ENCODE measurements at places on chromosomes 11 and 22. TPM values are rescaled to one million over a fixed set of nuclear protein-coding genes. Genes with fewer than 3 reads are reported as not detected.

- peak; percentile 30 for DNase-seq
Observed at GRCh38 chr11:33642461-33643166, 58.0 kb downstream of the C11orf91 start.

DNA sequence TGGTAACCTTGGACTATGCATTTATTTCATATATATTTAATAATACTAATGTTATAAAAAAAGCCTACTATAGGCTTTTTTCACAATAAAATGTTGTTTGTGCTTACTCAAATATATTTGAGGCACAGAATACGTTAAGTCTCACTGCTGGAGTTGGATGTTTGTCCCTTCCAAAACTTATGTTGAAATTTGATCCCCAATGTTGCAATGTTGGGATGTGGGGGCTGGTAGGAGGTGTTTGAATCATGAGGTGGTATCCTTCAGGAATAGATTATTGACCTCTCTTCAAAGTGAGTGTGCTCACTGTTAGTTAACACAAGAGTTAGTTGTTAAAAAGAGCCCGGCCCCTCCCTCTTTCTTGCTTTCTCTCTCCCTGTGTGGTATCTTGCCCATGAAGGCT is 1295.9 kb downstream of the JRKL start:
- no peak for DNase-seq

- DNase-seq: peak; percentile 87
Observed at GRCh38 chr22:41001722-41002122, 50.5 kb downstream of the RBX1 start.

- DNase-seq: no peak
Observed at GRCh38 chr11:111297696-111298095, 650 bp upstream of the POU2AF3 start.

- DNase-seq: no peak
Observed at GRCh38 chr11:65777821-65778361, 2.9 kb downstream of the AP5B1 start.

DNA sequence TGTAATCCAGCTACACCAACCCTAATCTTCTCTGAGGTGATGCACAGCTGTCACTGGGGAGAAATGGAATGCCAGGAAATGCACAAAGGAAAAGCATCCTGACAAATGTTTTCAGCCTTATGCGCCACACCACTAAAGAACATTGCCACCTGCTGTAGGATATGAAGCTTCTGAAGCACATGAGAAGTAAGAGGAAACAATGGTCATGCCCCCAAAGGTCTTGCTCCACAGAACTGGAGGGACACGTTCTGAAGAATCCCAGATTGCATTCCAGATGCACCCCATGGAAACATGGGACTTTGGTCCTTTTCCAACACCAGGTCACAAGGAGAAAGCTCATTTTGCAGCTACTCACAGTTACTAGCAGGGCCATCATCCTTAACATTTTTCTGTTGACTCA is 48.7 kb upstream of the ZBED5 start:
- DNase-seq: peak; percentile 27

- no peak for DNase-seq
Observed at GRCh38 chr11:77179048-77179447, 51.0 kb downstream of the MYO7A start.

DNA sequence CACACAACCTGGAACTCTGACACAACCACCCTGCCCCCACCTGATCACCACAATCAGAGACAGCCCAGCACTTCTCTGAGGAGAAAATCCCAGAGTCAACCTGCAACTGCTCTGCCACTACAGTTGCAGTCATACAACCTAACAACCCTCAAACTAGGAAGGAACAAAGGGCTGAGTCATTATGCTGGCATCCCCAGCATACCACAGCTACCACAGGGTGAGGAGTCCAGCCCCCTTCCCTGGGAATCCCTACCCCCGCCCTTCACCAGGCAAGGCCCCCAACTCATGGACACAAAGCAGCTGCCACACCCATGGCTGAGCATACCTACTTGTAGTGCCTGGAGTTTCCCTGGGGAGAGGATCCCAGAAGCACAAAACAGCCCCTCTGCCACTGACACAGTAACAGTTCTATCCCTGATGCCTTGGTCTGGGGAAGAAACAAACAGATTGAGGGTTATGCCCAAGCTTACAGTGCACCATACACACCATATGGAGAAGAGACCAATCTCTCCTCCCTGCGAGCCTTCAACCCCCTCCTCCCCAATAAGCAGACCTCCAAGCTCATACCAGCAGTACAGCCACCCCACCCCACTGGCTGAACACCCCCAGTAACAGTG is 68.5 kb upstream of the C11orf58 start:
- peak; percentile 96 for DNase-seq

DNA sequence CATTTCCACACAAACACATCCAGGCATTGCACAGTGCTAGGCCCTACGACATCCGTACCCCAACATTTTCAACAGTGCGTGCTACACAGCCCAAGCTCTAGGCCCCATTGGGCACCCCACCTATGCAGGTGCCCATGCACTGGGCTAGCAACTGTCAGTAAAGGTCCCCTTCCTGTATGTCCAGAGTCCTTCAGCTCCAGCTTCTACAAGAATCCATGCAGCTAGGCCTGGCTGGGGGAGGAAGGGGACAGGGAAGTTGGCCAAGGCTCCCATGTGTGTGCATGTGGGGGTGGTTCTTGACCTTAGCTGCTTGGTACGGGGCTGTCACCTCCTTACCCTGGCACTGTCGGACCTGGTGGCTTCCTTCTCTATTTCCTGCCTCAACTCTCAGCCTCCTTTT is 1.3 kb downstream of the B3GAT1 start:
- DNase-seq: no peak

- no peak for DNase-seq
Observed at GRCh38 chr11:69241075-69241740, 52.7 kb upstream of the MYEOV start.

WBP2NL gene
- total RNA-seq: 1.1 TPM

NTM gene
- 0.85 TPM for total RNA-seq

IFITM1 gene
- total RNA-seq: 7.6 TPM

RIMBP3B gene
- total RNA-seq: not detected

All from renal cortical epithelial cell (primary cell).